Thoracic aorta (tissue), 2 donors: ENCODE measurements at places on chromosomes 13 and 19. TPM values are rescaled to one million over a fixed set of nuclear protein-coding genes. Genes with fewer than 3 reads are reported as not detected.

ZSCAN5A gene
- 7.3 TPM for total RNA-seq

NLRP11 gene
- total RNA-seq, result not detected

DNA sequence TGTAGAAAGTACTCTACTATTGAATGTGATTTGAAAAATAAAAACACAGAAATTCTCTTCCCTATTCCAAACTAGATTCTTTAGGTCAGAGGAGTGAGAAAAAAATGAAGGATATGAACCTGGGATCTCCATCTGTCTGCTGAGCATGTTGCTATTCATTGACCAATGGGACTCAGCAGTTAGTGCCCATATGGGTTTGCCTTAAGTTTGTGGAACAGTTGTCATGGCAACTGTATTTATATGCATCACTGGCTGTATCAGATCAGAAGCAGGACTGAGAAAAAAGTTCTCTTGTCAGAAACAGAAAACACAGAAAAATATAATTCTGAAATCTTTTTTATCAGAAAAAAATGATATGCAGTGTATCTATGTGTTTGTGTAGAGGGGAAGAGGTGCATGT lies 73.3 kb upstream of the ATXN8OS start:
- no peaks in the 10 kb centered on the region for H3K36me3 ChIP-seq
- H3K4me1 ChIP-seq, result no peaks in the 10 kb centered on the region
- H3K4me3 ChIP-seq, result no peak overlapping the region
- H3K27me3 ChIP-seq, result no peaks in the 10 kb centered on the region

DNA sequence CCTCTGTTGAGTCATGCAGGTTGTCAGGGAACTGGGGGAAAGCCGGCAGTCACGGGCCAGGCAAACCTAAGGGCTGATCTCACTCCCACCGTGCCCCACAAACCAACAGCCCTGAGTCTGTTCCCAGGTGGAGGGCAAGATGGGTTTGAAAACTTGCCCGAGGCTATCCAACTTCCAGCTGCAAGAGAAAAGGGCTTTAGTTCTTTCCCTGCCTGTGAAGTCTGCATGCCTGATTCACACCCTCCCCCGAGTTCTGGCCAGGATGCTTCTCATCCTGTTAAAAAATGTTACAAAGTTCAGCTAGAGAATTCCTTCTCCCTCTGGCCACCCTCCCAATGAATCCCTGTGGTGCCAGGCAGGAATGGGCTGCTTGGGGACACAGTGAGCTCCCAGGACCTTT lies 33.1 kb downstream of the MYO16 start:
- H3K36me3 ChIP-seq, result no peaks in the 10 kb centered on the region
- no peak overlapping the region for H3K27ac ChIP-seq
- DNase-seq, result no peak
